ENCODE measurements at places on chromosomes 4 and X.

DNA sequence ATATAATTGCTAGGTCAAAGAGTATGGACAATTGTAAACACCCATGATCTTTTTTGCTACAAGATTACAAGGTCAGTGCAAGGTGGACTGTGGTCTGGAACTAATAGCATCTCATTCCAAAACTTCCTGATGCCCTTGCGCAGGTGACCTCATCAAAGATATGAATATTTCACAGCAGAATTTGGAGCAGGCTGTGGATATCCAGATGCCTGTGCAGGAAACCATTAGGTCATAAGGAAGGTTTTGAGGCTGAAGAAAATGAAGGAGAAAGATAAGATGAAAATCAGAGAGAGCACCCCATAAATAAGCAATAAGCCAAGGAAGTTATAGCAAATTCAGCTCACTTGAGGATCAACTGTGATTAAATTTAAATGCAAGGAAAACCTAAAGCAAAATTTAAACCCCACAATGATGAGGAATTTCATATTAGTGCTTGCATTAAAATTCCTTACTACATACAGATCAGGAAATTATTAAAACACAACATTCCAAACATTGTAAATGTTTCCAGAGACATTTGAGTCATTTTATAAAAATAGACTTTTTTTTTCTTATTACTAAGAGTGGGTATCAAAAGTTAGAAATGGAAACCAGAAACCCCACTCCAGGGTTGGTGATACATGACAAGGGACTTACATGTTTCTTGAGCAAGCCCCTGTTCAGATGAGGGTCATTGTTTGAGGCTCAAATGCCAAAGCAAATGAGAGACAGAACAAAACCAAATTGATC is 100.7 kb upstream of the FAM9C start:
- no peak for DNase-seq

DNA sequence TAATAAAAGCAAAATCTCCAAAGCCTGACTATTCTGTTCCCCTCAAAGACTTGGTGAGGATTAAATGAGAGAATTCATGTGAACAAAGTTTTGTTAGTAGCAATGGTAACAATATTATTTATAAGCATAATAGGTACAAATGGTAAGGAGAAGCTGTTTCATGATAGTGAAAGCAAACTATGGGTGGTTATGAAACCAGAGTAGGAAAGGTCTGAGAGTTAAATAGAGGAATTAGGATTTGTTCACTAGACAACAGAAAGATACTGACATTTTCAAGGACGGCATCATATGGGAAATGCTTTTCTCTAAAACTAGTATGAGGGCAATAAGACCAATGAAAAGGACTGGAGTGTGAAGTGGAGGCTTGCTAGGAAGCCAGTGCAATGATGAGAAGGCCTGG is 128.6 kb upstream of the FTHL17 start:
- no peak for DNase-seq

GRCh38 chr4:159048166-159048886 is 54.6 kb upstream of the RAPGEF2 start:
- DNase-seq = no peak

DNA sequence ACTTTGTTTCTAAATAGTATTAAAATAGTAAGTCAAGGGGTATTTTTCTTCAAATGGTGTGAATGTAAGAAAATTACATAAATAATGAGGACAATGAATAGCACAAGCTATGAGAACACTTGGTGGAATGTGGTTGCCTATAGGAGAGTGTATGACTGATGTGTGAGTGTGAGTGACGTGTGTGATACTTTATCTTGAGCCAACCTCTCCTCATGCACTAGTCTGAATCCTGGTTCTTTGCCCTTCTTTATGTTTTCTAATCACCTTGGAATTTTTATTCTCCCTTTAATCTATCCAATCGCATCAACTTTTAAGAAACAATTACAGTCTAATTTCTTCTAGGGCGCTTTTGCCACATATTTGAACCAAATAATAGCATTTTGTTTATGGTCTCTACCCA is 98.2 kb downstream of the YIPF7 start:
- no peak for DNase-seq

- DNase-seq = no peak
These were observed 246.8 kb downstream of the SNCA start for GRCh38 chr4:89590128-89590527.

DNA sequence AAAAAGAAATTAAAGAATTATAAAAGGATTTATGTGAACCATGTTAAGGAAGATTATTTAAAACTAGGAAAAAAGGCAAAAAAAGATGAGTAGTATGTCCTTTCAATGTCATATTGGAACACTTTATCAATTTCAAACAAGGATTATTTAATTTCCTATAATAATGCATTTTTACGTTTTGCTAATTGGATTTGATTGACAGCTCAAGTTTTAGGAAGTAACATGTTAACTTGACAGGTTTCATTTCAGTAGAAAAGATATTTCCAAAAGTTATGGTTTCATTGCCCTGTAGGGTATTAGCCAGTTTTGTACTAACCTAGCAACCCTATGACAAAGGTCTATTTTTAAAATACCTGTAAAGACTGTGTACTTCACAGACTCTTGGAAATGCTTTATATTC is 379.6 kb upstream of the ZFP42 start:
- DNase-seq = no peak

GRCh38 chr4:8917868-8918783 is 46.5 kb upstream of the HMX1 start:
- peak; percentile 21 for DNase-seq

GRCh38 chrX:102712981-102713625 is 855 bp downstream of the GPRASP2 start:
- DNase-seq = no peak

DNA sequence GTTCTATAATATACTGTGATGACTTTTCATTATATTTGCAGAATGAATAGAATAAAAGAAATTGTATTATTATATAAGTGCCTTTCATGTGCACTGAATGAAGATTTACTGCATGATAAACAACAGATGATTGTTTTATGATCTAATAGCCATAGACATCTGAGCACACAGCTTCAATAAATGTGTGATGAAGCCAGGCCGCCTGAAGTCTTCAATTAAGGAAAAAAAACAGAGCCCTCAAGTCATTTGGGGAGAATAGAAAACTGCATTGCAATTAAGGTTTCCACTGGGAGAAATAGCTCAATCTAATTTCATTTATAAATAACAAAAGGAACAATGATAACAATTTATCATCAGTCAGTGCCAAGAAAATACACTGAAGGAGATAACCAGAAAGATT is 955.2 kb downstream of the FSTL5 start:
- DNase-seq = no peak

DNA sequence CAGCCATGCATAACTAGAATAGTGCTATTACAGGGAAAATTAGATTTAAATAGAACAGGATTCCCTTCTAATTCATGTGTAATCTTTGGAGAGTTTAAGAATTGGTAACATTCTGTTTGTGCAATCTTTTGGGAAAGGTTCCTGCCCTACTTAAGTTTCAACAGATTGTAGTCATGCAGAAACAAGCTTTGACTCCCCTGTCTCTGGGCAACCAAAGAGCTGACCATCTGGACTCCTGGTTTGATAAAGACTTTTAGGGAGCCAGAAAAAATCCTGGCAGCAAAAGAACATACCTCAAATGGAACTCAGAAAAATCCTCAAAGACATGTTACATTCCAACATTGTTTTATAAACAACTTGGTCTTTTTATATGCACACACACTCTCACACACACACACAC is 191.1 kb upstream of the NEIL3 start:
- no peak for DNase-seq

- DNase-seq = no peak
These were observed 175.9 kb downstream of the BCOR start for GRCh38 chrX:39921838-39922237.

DNA sequence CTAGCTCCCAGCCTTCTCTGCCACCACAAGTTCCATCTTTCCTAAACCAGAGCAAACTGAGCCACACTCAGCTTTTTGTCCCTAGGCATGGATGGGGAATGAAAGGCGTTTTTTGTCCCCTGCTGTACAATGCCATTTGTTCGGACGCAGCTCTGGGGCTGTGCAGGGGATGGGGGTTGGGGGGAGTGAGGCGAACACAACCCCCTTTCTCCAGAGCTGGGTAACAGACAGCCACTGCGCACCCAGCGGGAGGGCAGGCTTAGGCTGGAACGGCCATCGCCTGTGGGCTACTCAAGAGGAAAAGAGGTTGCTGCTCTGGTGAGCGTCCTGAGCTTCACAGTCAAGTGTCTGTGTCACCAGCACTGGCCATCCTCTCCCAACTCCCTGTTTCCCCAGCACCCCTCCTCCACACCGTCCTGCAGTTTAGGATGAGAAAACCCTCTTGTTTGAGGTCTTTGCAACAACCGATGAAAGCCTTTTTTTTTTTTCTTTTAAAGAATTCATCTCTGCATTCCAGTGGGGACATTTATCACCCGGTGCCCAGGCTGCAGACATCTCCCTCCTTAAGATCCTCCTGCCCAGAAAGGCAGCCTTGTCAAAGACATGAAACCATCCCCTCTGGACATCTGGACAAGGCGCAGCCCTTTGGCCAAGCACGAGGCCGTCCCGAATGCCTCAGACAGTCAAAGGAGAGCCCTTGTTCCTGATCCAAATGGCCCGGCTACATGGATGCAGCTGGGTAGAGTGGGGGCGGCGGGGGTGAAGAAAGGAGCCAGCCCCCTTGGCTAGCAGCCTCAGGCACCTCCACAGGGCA is 419.6 kb downstream of the BCOR start:
- no peak for DNase-seq

DNA sequence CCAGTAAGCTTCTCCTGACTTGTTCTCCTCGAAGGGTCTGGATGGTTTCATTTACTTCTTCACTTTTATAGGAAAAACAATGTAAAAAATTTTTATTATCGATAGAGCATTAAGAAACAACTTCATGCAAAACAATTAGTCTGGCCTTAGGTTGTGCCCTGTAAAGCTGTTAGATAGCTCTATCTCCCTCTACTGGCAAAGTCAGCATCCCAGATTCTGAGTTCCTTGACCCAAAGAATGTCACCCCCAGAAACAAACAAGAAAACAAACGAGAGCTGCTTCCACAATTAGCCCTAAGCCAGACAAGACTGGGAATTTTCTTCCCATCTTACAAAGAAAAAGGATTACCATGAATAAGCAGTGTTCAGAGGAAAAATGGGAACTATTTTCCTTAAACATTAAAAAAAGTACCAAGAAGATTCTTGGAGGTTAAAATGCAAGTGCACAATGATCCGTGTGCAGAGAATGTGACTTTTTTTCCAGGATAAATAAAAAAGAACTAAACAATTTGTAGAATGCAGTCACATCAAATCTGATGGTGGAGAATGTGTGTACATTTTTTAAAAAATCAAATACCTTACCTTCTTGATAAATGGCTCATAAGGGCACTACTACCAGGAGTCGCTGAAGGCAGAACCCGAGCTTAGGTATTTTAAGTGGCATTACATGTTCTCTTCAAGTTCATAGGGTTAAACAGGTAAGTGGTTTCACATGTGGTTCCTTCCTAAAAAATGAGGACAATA is 293.2 kb downstream of the FBXO8 start:
- peak; percentile 29 for DNase-seq

- peak; percentile 13 for DNase-seq
These were observed 41.0 kb downstream of the MAP7D3 start for GRCh38 chrX:136210243-136210642.

- DNase-seq = no peak
These were observed 31.9 kb downstream of the ADRA2C start for GRCh38 chr4:3797831-3798790.

- DNase-seq = no peak
These were observed 238.5 kb upstream of the BOD1L1 start for GRCh38 chr4:13865871-13866669.

GRCh38 chr4:188372829-188373228 is 233.6 kb downstream of the TRIML1 start:
- DNase-seq = no peak

DNA sequence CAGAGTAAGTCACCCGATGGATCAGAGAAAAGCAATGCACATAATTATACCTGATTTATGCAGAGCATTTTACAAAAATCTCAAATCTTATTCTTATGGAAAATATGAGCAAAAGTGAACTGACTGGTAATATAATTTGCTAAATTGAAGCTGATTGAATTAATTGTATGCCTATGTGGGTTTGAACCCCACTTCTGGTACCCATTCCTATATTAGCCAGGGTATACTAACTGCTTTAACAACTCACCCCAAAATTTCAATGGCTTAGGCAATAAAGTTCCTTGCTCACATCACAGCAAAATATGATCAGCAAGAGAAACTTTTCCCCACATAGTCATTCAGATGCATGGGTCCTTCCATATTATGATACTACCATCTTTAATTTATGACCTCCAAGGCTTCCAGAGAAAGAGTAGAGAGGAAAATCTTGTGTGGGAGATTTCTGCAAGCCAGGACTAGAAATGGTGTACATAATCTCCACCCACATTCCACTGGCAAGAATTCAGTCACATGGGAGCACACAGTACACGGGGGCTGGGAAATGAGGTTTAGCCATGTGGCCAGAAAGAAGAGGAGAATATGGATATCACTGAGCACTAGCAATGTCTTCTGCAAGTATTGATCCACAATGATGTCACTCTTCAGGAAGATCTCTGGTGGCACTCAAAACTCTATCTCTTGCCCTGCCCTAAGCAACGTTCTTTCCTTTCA is 640.7 kb downstream of the BCOR start:
- no peak for DNase-seq

DNA sequence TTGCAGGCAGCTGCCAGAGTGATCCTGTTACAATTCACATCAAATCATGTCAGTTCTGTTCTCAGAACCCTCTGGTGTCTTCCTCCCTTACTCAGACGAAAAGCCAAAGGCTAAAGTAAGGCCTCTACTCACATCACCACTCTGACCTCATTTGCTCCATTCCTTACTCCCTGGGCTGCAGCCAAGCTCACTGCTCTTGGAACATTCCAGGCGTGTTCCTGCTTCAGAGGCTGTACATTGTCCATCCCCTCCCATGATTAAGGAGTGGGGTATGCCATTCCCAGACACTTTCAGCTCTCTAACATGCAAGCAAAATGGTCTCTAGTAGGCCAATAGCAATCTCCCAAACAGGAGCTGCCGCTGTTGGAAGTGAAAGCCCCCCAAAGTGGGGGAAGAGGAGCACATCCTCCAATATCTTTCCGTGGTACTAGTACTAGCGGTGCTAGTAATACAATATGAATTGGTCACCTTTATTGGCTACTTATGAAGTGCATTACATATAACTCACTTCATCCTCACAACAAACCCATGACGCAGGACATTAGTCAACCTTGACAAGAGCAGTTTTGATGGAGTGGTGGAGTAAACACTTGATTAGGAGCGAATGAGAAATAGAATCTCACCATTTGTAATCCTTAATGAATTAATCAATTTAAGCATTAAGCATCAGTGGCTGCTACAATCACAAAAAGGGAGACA is 15.0 kb downstream of the GAB3 start:
- DNase-seq = no peak

DNA sequence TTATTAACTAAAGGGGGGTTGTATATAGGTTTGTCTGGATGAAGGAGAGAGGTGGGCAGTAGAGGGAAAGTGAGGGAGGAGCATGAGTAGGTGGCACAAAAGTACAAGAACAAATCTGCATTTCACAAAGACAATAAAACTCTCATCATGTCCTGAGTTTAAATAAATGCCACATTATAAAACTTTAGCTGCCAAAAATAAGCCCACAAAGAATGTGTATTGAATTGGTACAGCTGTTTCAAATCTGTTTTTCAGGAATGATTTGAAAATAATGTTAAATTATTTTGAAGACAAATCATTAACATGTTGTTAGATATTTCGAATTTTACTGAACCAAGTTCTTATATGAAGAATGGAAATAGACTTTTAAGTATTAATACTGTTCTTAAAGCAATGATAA is 5.8 kb downstream of the CNKSR2 start:
- DNase-seq = no peak

GRCh38 chrX:115017455-115017854 is at the start of gene IL13RA2:
Gene IL13RA2, minus strand, starts transcription at chrX:115017616. Its CDS starts 347 bp downstream, at chrX:115017269.
- DNase-seq = no peak

- no peak for DNase-seq
These were observed 66.5 kb upstream of the CLCN4 start for GRCh38 chrX:10090319-10090718.

- DNase-seq = no peak
These were observed 25.3 kb downstream of the IQCM start for GRCh38 chr4:149790172-149790907.

All from AML-193 (cell line).